Endothelial cell of umbilical vein (primary cell): ENCODE measurements at places on chromosomes 2 and 18. TPM values are rescaled to one million over a fixed set of nuclear protein-coding genes. Genes with fewer than 3 reads are reported as not detected.

DHRS9 gene
- total RNA-seq: 0.32 TPM in 1 of 2 replicates, not detected in the other

KANSL3 gene
- total RNA-seq: 36.9 and 37.4 TPM in 2 replicates

MEIS1 gene
- total RNA-seq: 26.3 and 26.5 TPM in 2 replicates

REG3G gene
- total RNA-seq: not detected in 2 replicates

KCNF1 gene
- 0.28 and 0.42 TPM in 2 replicates for total RNA-seq

VWC2L gene
- not detected in 2 replicates for total RNA-seq
